T47D (cell line): ENCODE measurements at places on chromosomes 7 and 10.

- DNase-seq = peak; percentile 56
Measured at GRCh38 chr7:51315393-51316261, 982 bp downstream of the COBL start.

GRCh38 chr10:119498889-119499676, 43.4 kb downstream of the RGS10 start:
- no peak for DNase-seq

GRCh38 chr10:17780727-17781126, 28.4 kb upstream of the MRC1 start:
- no peak for DNase-seq

DNA sequence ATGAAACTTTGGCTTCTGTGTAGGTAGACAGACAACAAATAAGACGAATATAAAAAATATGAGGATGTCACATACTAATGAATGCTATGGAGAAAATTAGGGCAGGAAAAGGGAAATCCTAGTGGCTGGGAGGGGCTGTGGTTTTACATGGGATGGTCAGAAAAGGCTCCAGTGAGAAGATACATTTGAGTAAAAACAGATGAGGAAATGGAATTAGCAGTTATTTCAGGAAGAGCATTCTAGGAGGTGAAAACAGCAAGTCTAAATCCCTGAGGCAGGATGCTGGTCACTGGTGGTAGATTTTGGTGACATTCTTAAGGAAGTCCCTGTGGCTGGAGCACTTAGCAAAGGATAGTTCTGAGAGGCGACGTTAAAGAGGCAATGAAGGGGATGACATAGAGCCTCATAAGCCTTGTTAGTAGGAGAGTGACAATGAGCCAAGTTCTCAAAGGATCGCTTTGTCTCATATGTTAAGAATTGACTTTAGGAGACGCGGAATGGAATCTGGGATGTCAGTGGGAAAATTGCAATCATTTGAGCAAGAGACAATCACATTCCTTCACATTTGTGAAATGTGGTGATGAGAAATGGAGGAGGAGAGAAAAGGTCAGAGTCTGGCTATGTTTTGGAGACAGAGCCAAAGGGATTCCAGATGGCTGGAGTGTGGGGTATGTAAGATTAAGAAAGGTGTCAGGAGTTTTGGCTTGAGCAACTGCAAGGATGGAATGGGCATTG, 384.7 kb upstream of the FZD8 start:
- DNase-seq = no peak

- DNase-seq = no peak
Measured at GRCh38 chr10:87703771-87704170, 44.1 kb downstream of the PAPSS2 start.

DNA sequence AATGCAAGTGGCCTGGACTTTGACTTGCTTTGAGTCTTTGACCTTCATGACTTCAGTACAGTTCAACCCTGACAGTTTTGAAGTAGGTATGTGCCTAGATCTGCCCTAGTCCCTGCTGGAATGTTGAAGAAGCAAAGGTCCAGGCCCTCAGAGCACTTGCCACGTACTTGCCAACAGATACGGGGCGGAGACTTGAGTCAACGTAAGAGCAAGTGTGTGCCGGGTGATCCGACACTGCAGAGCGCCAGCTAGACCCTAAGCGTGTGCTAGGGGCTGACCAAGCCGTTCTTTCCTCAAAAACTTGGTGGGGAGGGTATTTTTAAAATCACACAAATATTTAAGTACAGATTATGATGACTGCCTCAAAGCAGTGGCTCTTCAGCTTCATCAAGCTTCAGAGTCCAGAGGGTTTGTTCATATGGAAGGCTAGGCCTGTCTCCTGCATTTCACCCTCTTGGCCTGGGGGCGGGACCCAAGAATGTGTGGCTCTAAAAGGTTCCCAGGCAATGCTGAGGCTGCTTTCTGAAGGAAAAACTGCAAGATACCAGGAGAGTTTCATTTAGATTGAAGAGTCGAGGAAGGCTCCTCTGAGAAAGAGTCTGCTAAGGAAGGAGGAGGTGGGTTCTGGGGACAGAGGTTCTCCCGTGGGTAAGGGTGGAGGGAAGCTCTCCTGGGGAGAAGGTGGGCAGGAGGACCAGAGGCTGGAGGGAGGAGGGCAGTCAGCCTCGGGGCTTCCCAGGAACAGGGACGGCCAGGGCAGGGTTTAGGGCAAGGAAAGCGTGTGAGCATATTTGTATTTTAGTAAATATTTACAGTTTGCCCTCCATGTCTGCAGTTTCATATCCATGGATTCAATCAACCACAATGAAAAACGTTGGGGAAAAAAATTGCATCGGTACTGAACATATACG, 160.3 kb downstream of the EGFR start:
- peak; percentile 48 for DNase-seq

DNA sequence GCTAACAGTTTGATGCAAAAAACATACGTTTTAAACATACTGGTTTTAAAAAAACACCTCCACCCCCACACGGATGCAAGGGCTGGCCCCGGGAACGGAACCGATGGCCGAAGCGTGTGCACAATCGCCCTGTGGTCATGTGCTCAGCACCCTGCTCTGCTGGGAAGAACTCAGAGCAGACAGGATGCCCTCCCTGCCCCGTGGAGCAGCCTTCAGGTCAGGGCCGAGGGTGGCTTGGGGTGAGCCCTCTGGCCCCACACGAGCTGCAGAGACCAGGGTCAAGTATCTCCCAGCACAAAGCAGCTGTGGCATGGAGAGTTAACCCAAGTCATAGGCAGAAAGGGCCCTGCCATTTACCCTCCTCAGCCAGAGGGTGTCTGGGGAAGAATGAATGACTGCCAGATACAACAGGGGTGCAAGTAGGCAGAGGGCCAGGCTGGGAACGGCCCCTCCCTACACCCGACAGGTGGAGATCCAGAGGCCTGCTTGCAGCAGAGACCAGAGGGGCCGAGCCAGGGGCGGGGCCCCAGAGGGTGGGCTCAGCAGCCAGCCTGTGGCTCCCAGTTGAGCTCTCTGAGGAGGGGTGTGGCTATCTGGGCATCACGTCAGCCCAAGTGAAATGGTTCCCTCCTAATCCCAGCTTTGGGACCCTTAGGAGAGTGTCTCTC, 56.8 kb downstream of the ZRANB1 start:
- no peak for DNase-seq

- DNase-seq = peak; percentile 46
Measured at GRCh38 chr7:148535217-148535616, 55.3 kb upstream of the C7orf33 start.

DNA sequence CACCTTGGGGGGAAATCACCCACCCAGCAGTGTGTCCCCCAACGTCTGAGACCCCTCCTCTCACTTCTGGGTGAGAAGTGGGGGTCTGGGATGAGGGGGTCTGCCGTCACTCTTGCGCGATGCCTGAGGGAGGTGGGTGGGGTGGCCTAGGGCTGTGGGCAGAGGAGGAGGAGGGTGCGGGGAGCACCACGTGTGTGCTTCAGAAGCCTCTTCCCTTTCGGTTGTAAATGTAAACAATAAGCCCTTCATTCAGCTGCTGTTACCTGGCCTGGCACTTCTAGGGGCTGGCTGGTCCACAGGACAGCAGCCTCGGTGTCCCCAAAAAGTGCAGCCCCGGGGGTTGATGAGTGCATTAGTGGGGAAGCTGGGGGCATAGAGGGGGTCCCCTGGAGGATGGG, 1.3 kb downstream of the CLIP2 start:
- no peak for DNase-seq

GRCh38 chr10:86862786-86863483, 94.5 kb downstream of the MMRN2 start:
- no peak for DNase-seq

- DNase-seq = no peak
Measured at GRCh38 chr10:53719658-53720057, 947.1 kb upstream of the MBL2 start.

GRCh38 chr10:43074409-43074808, 2.5 kb upstream of the RET start:
- DNase-seq = no peak

- no peak for DNase-seq
Measured at GRCh38 chr7:79353720-79354468, 99.6 kb downstream of the MAGI2 start.

DNA sequence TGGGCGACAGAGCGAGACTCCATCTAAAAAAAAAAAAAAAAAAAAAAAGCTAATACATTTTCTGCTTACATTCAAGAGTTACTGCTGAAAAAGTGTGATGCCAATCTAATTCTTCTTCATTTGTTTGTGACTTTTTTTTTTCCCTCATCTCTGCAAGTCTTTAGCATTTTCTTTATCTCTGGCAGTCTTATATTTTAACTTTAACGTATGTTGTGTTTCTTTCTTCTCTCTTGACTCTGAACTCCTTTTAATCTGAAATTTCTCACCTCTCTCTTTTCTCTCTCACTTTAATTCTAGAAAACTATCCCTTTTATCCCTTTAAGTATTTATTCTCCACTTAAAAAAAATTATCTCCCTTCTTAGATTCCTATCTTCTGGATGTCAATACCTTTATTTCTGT, 146.5 kb downstream of the JMJD1C start:
- DNase-seq = no peak

DNA sequence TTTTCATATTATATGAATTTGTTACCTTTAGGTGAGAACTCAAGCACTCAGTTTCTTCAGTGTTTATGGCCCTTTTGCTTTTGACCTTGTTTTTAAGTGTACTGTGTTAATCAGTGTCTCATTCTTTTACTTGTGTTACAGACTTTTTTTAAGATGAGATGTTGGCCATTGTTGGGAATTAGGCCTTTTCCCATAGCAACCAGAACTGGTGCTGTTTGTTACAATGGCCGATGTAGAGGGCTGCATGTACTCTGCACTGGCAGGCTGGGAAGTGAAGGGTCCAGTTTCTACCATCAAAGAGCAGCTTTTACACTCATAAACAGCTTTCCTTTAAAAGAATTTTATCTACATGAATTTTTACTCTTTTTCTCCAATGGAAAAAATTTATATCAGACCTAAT, 65.1 kb downstream of the SHH start:
- no peak for DNase-seq

DNA sequence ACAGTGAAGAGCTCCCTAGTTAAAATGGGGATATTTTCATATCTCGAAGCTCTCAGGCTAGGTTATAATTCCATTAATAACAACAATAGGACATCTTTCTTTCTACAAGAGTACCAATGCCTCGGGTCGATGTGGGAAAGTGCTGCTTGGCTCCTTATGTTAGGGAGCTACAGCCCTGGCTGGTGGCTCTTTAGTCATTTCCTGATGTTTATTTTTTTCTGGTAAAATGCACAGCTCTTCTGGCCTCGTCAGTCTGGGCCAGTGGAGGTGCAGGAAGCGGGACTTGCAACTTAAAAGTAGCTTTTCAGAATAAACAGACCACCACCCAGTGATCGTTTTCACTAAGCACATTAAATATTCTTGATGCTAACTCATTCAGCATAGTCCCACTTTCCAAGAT, 58.3 kb downstream of the MKX start:
- no peak for DNase-seq

GRCh38 chr7:111026343-111026742, 64.6 kb upstream of the LRRN3 start:
- no peak for DNase-seq

- DNase-seq = no peak
Measured at GRCh38 chr10:72058989-72059842, 29.1 kb downstream of the SPOCK2 start.

GRCh38 chr10:25818751-25819150, 115.3 kb upstream of the MYO3A start:
- no peak for DNase-seq

GRCh38 chr10:63441404-63441803, 24.4 kb downstream of the JMJD1C start:
- DNase-seq = no peak

- no peak for DNase-seq
Measured at GRCh38 chr10:133230387-133231195, 574 bp downstream of the UTF1 start.

DNA sequence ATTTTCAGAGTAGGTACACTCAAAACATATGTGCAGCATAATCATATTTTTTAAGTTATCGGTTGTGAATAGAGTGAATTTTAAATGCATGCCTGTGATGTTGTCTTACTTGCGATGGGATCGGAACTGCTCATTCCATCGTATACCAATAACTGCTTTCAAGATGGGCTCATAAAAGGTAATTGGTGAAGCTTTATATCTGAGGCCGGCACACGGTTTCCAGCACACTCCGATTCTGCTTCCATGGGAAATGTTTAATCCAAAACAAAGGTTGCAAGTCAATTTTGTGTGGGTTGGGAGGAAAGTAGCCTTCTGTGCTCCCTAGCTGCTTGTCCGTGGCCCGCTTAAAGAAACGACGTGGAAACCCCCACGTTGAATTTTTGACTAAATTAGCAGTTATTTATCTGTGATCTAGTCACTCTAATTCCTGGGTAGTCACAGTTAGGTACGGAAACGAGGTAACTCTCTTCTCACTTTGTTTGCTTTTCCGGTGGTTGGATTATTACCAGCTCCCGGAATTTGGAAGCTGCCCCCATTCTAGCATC, 10.1 kb upstream of the CELF2 start:
- DNase-seq = no peak

GRCh38 chr10:47366731-47367460, 17.2 kb downstream of the ZNF488 start:
- no peak for DNase-seq

GRCh38 chr10:86899670-86900276, 57.6 kb downstream of the MMRN2 start:
- peak; percentile 82 for DNase-seq

- no peak for DNase-seq
Measured at GRCh38 chr10:113691381-113691780, 11.7 kb downstream of the CASP7 start.

- peak; percentile 86 for DNase-seq
Measured at GRCh38 chr10:80684259-80684658, 146.6 kb downstream of the SH2D4B start.

DNA sequence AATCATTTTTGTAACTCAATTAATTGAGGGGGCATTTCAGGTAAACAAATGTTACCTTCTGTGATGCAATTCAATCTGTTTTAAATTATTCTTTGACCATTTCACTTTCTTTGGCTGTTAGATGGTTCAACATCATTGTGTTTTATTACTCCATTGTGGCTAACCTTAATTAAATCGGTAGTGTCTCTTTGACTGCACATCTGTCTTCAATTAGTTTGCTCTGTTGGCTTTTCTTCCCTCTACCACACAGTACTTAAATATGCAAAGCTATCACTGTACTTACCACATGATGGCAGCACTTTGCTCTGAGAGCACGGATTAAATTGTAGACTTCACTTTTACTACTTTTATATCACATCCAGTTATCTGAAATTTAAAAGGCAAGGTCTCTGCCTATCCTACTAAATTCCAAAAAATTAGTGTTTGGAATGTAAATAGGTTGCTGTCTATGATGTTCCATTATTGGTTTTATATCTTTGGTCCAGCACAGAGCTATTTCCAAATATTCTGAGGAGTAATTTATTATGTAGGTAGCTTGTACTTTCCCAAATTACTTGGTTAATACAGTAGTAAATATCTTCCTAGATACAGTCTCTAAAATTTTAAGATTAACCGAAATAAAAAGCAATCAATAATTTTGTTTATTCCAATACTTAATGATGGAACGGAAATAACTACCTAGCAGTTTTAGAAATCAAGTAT, 352.0 kb downstream of the PCLO start:
- DNase-seq = peak; percentile 52

- DNase-seq = no peak
Measured at GRCh38 chr7:1122832-1123501, 35.1 kb downstream of the GPER1 start.

- DNase-seq = no peak
Measured at GRCh38 chr10:17740668-17741067, 11.3 kb upstream of the TMEM236 start.

- no peak for DNase-seq
Measured at GRCh38 chr10:11017570-11018431, at the start of gene CELF2. TSS of gene CELF2 (plus strand) at chr10:11017872. CDS start at chr10:11018090, 218 bp downstream.
